ENCODE measurements at places on chromosomes 2 and 18.

DNA sequence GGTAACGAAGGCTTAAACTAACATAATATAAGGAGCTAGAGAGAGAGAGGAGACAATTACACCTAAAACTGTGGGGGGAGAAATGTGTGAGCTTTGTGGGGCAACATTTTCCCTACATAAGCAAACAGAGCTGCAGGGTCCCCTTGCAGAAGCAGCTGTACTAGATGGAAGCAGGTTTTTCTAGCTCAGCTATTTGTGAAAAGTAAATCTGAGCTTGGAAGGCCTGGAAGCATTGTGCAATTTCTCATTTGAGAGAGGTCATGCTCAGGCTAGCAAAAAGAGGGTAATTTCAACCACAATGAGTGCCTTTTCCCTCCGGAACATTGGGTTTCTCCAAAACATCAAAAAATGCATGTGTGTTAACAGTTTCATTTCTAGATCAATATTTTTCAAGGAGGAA is 130.0 kb downstream of the ARL4C start:
- DNase-seq = no peak

DNA sequence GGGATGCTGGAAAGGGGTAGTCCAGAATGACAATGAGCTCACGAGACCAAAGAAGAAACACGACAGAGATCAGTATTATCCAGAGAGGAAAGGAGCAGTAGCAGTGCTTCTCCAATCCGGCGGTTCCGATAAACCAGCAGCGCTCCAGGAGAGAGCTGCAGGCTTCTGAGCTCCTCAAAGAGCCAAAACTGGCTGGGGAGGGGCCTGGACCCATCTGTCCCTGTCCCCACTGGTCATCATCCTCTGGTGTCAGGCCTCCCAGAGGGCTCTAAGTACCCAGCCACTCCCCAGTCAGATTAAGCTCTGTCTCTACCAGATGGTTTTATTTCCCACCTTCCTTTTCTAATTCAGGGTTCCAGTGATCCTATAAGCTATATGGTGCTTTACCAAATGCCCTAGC is 23.2 kb downstream of the DNAJC27 start:
- no peak for DNase-seq

DNA sequence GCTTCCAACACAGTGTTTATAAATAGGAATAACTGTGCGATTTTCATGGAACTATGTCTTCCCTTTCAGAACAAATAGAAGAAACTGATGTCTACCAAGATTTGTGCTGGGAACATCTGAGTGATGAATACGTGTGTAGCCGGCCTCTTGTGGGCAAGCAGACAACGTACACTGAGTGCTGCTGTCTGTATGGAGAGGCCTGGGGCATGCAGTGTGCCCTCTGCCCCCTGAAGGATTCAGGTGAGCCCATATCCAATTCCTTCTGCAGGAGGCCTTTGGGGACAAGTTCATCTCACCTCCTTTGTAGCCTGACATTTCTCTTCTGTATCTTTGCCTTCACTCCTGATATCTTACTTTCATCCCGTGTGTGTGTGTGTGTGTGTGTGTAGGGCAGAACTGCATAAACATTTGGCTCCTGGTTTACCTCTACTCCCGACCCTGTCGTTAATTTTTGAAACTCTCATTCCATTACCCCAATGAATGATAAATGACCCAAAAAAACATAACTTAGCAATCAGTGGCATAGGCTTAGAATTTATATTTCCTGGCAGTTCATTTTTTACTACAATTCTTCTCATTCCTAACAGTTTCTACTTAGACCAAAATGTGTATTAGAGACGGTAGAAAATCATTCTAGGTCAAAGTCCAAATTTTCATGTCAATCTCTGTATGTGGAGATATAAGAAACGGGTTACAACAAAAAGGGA is 111.0 kb upstream of the RASGRP3 start:
- no peak for DNase-seq

DNA sequence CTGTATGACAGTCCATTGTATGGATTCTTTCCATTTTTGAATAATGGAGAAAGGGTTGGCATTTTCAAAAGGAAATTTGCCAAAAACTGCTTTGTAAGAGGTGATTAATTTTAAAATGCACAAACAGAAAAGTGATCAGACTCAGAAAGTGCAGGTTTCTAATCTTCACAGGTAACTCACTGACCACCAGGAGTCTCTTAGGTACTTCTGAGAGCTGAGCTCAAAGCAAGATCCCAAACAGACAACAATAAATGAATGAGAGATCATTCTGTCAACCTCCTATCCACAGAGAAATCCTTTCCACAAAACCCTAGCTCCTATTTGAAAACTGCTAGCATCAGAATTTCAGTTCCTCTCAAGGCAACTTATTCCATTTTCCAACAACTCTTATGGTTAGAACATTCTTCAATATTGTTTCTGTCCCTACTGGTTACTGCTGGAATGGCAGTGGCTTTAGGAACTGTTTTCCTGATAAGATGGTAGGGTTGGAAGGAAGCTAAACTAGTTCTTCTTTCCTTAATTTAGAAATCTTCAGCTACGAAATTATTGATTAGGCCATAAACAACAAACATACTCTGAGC is 20.6 kb upstream of the HAAO start:
- no peak for DNase-seq

DNA sequence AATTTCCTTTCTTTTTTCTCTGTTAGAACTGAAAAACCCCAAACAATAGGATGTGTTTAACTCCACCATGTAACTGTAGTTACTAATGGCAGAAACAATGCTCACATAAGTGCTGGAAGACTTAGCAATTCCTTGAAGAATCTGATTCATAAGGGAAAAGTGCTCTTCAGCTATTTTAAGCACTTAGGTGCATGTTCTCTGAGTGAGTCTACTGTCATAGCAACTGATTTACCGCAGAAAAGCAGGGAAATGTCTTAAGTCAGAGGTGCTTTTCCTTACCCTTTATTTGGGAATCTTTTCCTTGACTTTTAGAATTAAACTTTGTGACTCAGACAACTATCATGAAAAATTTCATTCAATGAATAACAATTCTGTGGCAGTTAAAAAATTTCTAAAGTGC is 65.4 kb upstream of the NABP1 start:
- DNase-seq = no peak

DNA sequence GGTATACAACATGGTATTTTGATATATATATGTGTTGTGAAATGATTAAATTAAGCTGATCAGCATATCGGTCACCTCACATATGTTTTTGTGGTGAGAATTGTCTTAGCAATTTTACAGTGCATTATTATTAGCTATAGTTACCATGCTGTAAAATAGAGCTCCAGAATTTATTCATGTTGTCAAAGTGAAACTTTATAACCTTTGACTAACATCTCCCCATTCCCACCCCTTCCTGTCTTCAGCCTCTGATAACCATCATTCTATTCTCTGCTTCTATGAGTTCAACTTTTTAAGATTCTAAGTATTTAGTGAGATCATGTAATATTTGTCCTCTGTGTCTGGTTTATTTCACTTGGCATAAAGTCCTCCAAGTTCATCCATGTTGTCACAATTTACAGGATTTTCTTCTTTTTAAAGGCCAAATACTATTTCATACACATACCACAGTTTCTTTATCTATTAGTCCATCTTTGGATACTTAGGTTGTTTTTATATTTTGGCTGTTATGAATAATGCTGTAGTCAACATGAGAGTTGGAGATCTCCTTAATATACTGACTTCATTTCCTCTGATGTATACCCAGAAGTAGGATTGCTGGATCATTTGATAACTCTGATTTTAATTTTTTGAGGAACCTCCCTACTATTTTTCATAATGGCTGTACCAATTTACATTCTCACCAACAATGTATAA is 30.3 kb downstream of the NCOA1 start:
- no peak for DNase-seq

- DNase-seq = no peak
Measured at GRCh38 chr2:200913654-200914053, 24.5 kb downstream of the NIF3L1 start.

- DNase-seq = no peak
Measured at GRCh38 chr18:71189581-71189980, 900.7 kb downstream of the SOCS6 start.

- DNase-seq = no peak
Measured at GRCh38 chr2:18630941-18631340, 41.6 kb upstream of the NT5C1B start.

DNA sequence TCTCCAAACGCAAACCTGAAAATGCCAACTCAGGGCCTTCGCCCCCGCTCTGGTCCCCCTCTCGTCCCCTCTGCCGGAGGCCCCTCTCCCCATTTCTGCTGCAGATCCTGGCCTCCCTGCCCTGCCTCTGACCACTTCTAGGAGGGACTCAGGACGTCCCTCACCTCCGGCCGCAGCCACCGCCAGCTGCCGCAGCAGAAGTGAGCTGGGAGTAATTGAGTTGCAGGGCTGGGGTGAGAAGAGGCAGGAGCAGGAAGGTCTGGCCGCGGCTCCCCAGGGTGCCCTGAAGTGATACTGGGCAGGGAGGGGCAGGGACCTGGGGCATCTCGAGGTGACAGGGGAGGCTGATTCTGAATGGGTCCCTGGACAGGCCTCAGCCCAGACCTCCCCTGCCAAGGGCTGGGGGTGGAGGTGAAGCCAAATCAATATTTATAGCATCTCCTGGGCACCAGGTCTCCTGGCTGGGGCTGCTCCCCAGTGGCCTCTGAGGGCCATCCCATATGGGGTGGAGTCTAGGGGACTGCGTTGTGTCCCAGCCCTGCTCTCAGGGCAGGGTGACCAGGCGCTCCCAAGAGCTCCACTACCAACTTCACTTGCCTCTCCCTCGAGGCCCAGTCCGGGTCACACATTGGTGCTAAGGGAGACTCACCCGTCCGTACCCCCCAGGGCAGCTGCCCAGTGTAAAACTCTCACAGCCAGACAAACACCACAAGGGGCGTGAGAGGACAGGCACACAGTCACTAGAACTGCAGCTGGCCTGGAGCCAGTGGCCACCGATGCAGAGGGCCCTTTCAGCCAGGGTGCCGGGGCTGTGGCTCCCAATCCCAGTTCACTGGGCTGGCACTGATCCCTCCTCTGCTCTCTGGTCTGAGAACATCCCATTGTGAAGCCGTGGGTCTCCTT is 33.0 kb downstream of the KCNIP3 start:
- DNase-seq = no peak

DNA sequence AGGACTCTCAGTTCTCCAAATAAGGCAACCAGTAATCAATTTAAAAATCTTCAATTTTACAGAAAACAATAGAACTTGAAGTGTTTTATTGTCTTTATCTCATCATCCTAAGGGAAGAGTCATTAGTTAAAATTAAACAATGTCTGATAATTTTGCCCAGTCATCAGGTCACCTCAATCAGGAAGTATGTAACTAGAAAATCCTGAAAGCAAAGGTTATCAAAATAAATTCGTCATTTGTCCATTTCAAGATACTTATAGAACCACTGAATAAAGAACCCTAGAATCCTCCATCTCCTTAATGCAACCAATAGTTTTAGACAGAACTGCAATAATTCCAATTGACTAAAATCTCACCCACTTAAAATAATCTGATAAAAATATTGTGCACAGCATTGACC is 115.2 kb downstream of the NCKAP5 start:
- DNase-seq = no peak

GRCh38 chr2:6648596-6649247 is 217.0 kb downstream of the CMPK2 start:
- no peak for DNase-seq

DNA sequence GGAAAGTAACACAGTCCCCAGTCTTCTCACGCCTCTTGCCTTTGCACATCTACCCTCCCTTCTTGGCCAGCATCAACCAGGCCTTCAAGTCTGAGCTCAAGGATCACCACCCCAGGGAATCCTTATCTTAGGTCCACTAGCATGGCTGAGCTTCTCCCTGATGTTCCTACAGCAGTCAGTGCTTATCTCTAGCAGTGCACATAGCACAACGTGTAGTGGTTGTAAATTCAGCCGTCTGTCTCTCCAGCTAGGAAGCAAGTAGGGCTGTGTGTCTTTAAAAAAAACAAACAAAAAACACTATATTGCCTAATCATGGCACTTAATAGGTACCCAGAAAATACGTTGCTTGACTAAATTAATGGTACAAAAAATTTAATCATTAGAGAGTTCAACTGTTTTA is 29.2 kb downstream of the KCNG3 start:
- no peak for DNase-seq

GRCh38 chr2:84846741-84847142 is 34.1 kb downstream of the TRABD2A start:
- DNase-seq = no peak

GRCh38 chr2:170217778-170218251 is 39.9 kb downstream of the MYO3B start:
- DNase-seq = no peak

- DNase-seq = no peak
Measured at GRCh38 chr2:210072922-210073509, 70.6 kb downstream of the RPE start.

DNA sequence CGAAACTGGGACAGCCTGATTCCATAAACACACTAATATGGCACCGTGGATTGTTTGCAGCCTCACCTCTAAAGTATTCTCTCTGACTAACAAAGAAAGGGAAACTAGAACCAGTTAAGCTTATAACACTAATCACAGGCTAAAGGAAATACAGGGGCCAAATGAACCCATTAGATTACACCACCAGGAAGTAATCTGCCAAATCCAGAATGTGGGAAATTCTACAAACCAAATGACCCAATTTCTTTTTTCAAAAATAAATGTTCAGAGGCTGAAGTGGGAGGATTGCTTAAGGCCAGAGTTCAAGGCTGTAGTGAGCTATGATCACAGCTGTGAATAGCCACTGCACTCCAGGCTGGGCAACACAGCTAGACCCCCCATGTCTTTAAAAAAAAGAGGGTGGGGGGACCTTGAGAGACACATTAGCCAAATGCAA is 1.5 kb upstream of the MPPE1 start:
- no peak for DNase-seq

GRCh38 chr2:178806543-178806942 is 680 bp downstream of the TTN start:
- no peak for DNase-seq

- DNase-seq = no peak
Measured at GRCh38 chr18:31633392-31634330, 42.0 kb downstream of the TTR start.
